Stimulated activated naive CD4-positive, alpha-beta T cell treated with Interleukin-2 at 50 U/mL for 16 hours (primary cell): ENCODE measurements at places on chromosomes 16 and 17.

- no peak for DNase-seq
Observed at GRCh38 chr16:80007231-80007630, 406.7 kb upstream of the MAF start.

- DNase-seq = no peak
Observed at GRCh38 chr16:49472598-49472997, 99.0 kb downstream of the C16orf78 start.

GRCh38 chr17:38636054-38636453 lies 30.3 kb upstream of the SRCIN1 start:
- no peak for DNase-seq

- no peak for DNase-seq
Observed at GRCh38 chr17:57714665-57715180, 30.4 kb downstream of the CCDC182 start.

GRCh38 chr17:82300707-82301270 lies 16.6 kb downstream of the CD7 start:
- peak; percentile 40 for DNase-seq

DNA sequence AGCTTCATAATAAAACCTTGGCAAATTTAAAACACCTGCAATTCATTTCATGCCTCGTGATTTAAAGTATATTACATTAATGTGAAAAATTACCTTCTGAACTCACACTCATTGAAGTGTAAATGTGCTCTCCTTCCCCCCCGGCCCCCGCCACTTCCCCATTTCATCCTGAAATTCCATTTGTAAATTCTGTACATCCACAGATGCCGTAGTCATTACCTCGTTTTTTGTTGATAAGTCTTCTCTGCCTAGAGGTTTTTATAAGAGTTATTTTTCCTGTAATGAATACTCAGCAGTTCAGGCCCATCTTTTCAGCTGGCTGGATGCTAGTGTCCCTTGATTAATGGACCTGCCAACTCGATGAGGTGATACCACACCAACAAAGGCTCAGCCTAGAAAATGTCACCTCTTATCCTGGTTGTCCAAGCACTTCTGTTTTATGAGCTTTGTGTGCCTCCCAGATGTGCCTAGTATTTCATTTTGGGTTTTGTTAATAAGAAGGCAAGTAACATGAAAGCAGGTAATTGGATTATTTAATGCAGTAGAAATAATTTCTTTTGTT lies 64.8 kb upstream of the KIFC3 start:
- DNase-seq = no peak

DNA sequence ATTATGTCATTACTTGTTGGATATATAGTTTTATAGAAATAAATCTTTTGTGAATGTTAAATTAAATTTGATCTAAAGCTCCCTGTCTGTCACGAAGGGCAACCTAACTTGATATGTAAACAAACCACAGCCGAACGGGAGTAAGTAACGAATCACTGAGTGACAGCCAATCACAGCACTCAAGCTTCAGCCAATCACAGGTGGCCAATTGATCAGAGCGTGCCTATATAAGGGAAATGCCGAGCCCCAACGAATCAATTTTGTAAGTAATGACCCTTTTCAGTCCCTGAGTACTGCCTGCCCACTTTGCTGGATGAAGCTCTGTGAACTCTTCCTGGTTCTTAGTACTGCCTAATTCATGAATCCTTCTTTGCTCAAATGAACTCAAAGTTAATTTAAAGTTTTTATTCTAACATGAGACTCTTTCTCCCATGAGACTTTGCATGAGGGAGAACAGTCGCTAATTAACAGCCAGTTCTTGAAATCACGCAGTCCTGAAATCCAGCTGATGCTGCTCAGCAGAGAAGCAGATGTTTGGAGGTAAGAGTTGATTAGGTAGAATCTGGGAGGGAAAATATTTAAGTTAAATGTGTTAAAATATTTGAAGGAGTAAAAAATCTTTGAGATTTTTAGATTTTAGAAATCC lies 302.2 kb downstream of the CNTNAP4 start:
- DNase-seq = no peak

DNA sequence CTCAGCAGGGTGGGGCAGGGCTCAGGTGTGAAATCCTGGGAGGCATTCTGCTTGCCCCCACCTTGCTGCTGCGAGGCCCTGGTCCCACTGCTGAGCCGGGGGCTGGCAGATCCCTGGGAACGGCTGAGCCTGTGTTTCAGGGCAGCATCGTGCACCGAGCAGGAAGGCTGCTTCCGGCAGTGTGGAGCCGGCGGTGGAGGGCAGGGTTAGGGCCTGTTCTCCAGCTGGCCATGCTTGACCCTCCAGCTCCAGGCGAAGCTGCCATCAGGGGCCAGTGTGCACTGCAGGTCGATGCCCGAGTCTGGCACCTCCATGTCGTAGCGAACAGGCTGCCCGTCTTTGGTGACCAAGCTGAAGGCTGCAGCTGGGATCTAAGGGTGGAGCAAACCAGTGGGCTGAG lies 2.5 kb upstream of the SPATA32 start:
- DNase-seq = no peak

DNA sequence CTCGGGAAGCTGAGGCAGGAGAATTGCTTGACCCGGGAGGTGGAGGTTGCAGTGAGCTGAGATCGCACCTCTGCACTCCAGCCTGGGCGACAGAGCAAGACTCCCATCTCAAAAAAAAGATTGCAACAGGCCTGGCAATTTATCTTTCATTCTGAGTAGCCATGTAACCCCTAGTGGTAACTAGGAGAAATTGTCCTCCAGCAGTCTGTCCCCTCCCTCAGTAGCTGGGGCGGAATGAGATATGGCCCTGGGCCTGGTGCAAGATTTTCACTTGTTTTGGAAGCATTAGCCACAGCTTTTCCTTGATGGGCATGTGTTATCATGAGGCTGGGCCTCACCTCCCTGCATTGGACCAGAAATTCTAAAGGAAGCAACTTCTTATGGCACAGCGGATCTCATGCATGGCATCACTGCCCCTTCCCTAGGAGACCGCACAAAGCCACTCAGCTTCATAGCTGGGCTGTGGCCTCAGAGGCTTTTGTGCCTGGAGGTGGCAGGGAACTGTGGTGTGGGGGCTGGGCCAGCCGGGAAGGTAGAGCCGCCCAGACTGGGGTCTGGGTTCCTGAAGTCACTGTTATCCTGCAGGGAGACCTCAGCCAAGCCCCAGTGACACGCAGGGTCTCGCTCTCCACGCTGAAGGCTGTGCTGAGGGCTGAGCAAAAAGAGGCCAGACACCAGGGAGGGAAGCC lies 13.4 kb downstream of the NATD1 start:
- no peak for DNase-seq
